ENCODE measurements at places on chromosomes 6 and 20.

- DNase-seq: no peak
These were observed 97.2 kb downstream of the SPTLC3 start for GRCh38 chr20:13105864-13106457.

GRCh38 chr6:161618831-161619454, 345.1 kb upstream of the AGPAT4 start:
- no peak for DNase-seq

DNA sequence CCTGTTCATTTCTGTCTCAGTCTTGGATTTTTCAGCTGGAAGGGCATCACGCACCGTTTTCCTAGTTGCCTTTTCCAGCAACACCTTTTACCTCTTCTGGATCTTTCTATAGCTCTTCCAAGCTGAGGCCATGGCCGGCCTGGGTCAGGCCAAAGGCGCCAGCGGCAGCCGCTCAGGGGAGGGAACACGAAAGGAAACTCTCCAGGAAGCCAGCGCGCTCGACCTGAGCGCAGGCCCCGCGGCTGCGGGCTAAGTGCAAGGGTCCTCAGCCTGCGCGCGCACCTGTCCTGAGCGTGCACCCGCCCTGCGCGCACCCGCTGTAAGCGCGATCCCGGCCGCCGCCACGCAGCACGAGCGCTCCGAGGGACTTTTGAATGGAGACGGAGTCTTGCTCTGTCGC, 43.8 kb upstream of the TMEM181 start:
- no peak for DNase-seq

GRCh38 chr6:22526736-22527135, 42.6 kb upstream of the HDGFL1 start:
- no peak for DNase-seq

GRCh38 chr20:47825011-47825762, 39.9 kb upstream of the SULF2 start:
- DNase-seq: no peak

GRCh38 chr20:59403261-59403961, 103.0 kb downstream of the EDN3 start:
- no peak for DNase-seq

DNA sequence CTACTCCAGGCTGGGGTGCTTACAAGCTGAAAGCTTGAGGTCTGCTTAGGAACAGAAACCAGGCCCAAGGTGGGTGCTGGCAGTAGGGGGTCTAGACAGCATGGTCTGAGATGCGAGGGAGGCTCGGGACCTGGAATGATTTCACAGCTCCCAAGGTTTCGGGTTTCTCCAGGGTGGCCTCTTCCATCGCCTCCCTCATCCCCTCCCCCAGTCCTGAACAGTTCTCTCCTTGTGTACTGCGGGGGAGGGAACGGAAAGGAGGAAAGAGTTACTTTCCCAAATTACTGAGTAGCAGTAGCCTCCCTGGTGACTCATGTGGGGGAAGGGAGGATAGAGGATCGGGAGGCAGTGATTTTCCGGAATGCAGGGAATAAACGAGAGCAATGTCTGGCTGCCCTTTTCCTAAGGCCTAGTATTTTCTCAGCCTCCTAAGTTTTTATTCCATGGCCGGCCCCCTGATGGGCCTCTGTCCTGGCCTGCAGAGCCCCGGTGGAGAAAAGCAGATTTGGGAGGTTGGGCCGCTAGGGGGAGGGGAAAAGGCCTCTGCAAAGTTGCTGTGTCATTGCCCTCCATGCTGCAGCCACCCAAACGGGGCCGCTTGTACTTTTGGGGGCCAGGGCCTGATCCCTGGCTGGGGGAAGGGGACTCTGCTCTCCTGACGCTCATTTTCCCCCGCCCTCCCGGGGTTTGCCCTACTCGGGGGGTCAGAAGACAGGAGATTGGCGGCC, 1.5 kb downstream of the BRD2 start:
- DNase-seq: peak; percentile 75

- DNase-seq: peak; percentile 74
These were observed 78.8 kb upstream of the RALY start for GRCh38 chr20:33914919-33915318.

DNA sequence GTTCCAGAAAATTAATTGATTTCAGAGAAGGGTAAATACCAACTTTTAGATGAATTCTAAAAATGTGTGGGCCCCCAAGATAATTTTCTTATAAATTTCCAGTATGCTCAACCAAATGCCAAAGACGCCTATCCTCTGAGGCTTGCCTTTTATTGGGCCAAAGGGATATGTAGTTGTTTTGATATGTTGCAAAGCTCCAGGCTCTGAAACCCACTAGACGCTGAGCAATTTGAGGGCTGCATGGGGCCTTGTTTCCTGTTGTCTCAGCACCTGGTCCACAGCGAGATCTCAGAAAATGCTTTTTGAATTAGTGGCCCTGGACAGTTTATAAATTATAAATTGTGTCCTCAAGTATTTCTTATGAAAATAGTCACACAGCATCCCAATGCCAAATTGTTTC, 397.2 kb downstream of the SAMD5 start:
- DNase-seq: no peak

GRCh38 chr20:21430020-21430419, 32.7 kb upstream of the NKX2-4 start:
- no peak for DNase-seq

GRCh38 chr6:95601133-95601532, 23.8 kb downstream of the MANEA start:
- DNase-seq: no peak

GRCh38 chr6:109944448-109944847, 33.7 kb upstream of the GPR6 start:
- DNase-seq: no peak

DNA sequence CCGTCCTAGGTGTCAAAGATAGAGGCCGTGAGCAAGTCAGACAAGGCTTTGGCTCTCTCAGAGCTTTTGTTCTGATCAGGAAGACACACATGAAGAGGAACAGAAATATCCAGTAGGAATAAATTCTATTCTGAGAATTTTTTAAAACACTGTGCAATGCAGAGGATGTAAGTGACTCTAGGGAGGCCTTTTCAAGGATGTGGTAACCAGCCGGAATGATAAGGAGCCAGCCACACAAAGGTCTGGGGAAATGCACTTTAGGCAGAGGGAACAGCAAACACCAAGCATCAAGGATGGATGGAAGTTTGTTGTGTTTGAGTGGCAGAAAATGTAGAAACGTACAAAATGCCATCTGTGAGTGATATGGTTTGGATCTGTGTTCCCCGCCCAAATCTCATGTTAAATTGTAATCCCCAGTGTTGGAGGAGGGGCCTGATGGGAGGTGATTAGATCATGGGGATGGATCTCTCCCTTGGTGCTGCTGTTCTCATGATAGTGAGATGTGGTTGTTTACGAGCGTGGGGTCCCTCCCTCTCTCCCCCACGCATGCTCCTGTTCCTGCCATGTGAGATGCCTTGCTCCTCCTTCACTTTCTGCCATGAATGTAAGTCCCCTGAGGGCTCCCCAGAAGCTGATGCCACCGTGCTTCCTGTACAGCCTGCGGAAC, 93.6 kb upstream of the CDYL start:
- no peak for DNase-seq

GRCh38 chr6:23696992-23697391, 429.0 kb upstream of the NRSN1 start:
- DNase-seq: no peak

- peak; percentile 9 for DNase-seq
These were observed 174.3 kb downstream of the CDKAL1 start for GRCh38 chr6:20708367-20709124.

DNA sequence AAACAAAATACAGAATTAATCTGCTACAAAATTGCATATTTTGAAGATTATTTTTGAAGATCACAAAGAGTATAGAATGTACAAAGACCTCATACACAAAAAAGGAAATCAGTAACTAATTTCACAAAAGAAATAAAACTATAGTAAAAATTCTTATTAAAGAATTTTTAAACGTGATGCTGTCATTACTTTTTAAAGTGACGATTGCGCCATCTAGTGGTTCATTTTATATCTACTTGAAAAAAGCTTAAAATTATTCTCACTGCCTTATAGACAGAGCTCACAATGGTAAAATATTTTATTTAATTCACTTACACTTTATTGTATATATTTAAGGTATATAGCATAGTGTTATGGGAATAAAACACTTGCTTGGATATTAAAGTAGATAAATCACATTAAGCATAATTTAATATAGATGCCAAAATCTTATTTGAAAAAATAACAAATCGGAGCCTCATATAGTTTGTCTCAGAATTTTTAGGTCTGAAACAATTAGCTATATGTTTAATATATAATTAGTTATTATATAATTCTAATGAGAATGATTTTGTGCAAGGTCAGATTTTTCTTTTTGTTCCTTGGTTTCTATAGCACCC, 128.8 kb downstream of the PHF3 start:
- peak; percentile 27 for DNase-seq
